ENCODE measurements at places on chromosomes 12 and 14.

- no peak for DNase-seq
Observed at GRCh38 chr12:110104188-110105094, 19.7 kb upstream of the IFT81 start.

DNA sequence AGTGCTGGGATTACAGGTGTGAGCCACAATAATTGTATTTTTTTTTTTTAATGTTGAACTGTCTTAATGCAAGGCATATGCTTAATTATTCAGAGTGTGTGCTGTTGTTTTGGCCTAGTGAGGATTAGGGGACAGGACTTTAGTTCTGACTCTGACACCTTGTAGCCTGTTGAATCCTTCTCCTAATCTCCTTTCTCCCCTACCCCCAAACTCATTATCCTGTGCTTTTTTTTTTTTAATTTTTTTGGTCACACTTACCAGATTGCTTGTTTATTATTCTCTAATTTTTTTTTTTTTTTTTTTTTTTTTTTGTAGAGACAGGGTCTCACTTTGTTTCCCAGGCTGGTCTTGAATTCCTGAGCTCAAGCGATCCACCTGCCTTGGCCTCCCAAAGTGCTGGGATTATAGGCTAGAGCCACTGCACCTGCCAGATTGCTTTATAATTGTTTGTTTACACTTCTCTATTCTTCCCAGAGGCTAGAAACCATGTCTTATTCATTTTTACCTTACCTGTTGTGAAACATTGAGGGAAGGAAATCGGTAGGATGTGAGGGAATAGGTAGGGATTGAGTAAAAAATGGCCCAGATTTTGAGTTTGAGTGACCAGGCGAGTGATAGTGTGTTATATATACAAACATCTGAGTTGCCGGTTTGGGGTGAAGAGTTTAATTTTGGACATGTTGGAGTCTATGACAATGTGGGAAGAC lies 32.2 kb downstream of the DIP2B start:
- no peak for DNase-seq

GRCh38 chr14:95862243-95862642 lies 14.4 kb upstream of the TUNAR start:
- DNase-seq = no peak

DNA sequence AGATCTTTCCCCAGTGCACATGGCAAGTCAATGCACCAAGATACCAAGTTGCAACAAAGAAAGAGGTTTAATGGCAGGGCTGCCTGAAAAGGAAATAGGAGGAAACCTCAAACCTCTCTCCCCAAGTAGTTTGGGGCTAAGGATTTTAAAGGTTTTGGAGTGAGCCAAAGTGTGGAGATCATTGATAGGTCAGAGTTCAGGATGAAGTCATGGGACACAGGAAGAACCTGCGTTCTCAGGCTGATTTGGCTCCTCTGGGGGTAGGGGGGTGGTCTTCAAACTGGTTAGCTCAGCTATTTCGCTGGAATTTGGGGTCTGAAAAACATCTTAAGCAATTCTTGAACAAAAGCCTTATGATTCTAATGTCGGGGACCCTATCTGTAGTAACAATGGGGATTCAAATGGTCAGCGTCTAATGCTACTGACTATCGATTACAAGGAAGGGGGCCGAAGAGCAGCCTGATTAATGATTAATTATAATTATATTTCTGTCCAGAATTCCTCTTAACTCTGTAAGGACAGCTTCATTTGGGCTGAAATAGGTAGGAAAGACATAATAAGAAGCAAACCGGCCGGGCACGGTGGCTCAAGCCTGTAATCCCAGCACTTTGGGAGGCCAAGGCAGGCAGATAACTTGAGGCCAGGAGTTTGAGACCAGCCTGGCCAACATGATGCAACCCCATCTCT lies 31.4 kb downstream of the AICDA start:
- DNase-seq = no peak

DNA sequence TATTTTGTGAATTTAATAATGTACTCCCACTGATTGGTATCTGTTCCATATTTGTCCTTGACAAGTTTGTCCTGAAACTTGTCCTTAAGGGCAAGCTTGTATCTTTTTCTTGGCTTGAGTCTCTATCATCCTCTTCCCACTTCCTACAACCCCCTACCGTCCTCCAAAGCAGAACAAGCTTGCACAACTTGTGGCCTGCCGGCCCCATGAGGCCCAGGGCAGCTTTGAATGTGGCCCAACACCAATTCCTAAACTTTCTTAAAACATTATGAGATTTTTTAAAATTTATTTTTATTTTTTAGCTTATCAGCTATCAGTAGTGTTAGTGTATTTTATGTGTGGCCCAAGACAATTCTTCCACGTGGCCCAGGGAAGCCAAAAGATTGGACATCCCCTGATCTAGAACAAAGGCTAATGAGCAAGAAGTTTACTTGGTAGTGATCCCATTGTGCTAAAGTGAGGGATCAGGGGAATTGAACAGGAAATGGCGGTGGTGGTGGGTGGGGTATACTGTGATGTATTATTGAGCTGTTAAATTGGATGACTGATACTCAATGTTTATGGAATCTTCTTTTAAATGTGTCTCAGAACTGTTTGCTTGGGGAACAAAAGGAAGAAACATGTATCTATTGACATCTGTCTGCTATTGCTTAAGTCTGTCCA lies 37.8 kb downstream of the TMX1 start:
- no peak for DNase-seq

DNA sequence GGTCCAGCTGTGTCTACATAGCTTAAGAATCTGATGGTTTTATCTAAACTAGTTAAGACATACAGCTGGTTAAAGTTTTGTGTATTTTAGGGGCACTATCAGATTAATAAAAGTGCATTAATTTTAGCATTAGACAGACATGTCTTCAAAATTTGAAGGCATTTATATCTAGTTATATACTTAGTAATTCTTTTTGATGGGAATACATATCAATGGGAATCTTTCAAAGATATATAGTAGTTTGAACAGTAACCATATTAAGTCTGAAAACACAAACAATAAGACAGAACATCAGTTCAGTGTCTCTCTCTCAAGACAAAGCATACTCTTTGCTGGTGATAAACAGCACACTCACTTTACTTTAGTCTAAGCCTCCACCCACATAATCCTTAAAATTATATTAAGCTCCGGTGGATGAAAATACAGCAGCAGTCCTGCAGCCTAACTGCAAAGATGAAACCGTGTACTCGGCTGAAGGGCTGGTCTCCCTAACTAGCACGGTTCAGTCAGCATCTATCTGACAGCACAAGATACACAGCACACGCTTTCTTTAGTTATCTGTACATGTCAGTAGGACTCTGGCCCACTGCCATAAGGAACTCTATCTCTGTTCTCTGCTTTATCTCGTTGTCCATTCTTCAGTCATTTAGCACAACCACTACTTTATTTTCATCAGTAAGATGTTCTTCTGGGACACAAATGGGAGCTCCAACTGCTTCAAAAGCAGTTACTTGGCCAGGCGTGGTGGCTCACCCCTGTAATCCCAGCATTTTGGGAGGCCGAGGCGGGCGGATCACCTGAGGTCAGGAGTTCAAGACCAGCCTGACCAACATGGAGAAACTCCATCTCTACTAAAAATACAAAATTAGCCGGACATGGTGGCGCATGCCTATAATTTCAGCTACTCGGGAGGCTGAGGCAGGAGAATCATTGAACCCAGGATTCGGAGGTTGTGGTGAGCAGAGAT lies 80.5 kb downstream of the MED13L start:
- DNase-seq = no peak

- DNase-seq = no peak
Observed at GRCh38 chr12:132686825-132687210, 324 bp downstream of the POLE start.

DNA sequence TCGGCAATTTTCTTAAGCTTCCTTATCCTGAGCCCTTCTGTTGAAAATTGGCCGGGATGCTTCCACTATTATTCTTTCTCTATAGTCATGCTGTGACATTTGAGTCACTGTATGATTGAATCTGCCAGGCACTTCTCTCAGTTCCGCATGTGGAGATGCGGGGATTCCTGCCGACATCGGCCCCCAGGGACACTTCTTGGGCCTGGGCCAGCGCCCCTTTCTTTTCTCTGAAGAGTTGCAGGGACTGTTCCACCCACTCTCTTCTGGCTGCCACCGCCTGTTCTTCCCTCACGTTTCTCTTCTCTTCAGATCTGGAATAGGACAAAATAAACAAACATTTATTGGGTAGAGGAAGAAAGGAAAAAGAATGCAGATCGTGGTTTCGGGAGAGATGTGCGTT lies 310.1 kb downstream of the ETNK1 start:
- no peak for DNase-seq

GRCh38 chr12:45464699-45465098 lies 248.8 kb downstream of the ANO6 start:
- no peak for DNase-seq

DNA sequence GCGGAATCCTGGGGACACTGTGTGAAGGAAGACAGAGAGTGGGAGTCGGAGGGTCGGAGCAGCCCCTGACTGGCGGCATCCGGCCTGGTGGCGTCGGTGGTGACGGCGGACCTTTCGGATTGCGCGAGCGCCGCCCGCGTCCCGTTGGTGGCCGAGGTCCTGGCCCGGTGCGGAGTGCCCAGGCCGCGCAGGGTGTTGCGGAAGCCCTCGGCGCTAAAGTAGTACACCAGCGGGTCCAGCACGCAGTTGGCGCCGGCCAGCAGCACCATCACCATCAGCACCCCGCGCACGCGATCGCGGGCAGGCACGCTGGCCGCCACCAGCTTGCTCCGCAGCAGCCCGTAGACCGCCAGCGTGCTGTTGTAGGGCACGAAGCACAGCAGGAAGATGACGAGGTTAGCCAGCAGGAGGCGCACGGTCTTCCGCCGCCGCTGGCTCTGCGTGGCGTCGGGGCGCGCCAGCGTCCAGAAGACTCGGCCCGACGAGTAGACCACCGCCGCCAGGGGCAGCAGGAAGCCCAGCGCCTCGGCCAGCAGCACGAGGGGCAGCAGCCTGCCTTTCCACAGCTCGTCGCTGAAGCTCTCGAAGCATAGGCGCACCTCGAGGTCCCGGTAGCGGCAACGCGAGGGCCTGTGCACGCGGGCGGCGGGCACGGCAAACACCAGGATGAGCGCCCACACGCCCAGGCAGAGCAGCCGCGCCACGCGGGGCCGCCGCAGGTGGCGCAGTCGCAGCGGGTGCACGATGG lies 13.1 kb upstream of the CHD4 start:
- no peak for DNase-seq

- DNase-seq = no peak
Observed at GRCh38 chr12:77630344-77630743, 200.3 kb upstream of the NAV3 start.

GRCh38 chr12:7719946-7720730 lies 8.9 kb downstream of the DPPA3 start:
- no peak for DNase-seq

- DNase-seq = no peak
Observed at GRCh38 chr12:101298426-101298825, 18.5 kb downstream of the UTP20 start.

DNA sequence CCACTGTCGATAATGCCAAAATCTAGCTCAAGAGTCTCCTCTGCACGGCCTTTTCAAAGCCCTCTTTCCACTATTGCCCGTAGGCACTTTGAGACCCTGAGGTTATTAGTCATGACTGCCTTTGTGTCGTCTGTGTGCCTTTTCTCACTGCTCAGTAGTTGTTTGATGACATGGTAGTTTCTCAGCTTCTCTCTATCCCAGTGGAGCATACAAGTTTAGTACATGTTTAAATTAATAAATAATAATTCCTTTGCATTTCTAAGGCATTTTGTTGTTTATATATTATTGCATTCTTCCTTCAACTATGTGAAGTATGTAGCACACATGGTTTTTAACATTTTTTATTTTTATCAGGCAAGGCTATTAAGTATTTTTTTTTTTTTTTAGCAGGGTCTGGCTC lies 458.1 kb downstream of the PCNX1 start:
- no peak for DNase-seq

DNA sequence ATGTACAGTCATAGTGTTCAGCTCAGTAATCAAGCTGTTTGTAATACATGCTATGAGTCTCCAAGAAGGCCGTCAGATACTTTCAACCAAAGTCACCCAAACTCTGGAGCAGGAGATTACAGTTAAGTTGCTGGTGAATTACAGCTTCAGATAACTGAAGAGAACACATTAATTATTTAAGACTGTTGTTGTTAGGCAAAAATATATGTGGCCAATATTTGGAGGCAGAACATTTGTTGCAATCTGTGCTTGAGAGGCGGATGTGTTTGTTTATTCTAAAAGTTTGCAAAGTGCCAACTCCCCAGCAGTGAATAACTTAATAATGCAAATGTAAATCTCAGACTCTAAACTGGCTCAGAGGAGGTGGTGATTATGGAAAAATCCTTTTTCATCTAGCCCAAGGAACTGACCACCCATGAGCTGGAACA lies 300.7 kb upstream of the TBX3 start:
- DNase-seq = no peak

DNA sequence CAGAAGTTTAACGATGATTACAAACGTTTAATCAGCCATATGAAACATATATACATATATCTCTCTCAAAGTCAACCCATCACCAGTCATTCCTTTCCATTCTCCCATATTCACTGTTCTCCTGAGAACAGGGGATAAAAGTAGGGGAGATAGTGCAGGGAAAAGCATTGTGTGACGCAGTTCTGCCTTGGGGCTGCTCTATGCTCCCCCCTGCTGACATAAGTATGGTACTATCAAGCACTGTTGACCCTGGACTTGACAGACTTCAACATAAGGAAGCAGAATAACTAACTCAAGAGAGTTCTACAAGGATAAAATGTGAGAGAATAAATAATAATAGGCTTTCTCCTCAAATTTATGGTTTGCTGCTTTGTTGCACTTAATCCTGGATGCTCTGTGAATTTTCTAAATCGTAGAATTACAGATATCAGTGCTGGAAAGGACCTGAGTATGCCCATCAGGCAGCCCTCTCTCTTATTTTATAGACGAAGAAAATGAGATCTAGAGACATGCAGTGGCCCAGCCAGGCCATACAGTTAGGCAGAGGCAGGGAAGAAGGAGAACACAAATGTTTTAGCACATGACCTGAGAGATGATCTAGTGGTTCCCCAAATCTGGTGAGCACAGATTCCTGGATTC lies 87.2 kb downstream of the SCN8A start:
- DNase-seq = no peak

- no peak for DNase-seq
Observed at GRCh38 chr14:80805136-80805535, 136.4 kb downstream of the CEP128 start.

- DNase-seq = no peak
Observed at GRCh38 chr12:27491226-27491625, 32.8 kb upstream of the PPFIBP1 start.

GRCh38 chr14:51180577-51180976 lies 59.5 kb upstream of the TMX1 start:
- no peak for DNase-seq

- DNase-seq = no peak
Observed at GRCh38 chr14:68951800-68952530, 27.1 kb downstream of the ACTN1 start.

GRCh38 chr12:77724367-77724957 lies 106.2 kb upstream of the NAV3 start:
- no peak for DNase-seq
